ENCODE measurements at places on chromosomes 16 and 17.

DNA sequence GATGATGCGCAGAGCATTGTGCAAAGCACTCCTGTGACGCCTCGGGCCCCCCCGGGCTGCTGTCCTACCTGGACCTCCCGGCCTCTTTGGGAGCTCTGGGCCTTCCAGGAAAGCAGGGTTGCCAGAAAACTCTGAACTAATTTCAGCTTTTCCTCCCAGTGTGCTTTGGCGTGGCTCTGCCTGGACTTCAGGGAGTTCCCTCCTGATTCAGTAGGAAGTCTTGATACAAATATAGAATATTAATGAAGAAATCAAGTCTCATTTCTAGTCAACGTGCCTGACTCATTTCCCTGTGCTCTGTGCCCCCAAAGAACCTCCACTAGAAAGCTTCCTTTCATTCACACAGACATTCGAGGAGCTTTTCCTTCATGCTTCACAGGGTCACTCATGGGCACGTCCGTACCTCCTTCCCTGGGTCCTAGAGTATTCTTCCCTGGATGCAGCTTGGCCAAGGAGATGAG lies 84.0 kb upstream of the NOL11 start:
- no peak for DNase-seq

DNA sequence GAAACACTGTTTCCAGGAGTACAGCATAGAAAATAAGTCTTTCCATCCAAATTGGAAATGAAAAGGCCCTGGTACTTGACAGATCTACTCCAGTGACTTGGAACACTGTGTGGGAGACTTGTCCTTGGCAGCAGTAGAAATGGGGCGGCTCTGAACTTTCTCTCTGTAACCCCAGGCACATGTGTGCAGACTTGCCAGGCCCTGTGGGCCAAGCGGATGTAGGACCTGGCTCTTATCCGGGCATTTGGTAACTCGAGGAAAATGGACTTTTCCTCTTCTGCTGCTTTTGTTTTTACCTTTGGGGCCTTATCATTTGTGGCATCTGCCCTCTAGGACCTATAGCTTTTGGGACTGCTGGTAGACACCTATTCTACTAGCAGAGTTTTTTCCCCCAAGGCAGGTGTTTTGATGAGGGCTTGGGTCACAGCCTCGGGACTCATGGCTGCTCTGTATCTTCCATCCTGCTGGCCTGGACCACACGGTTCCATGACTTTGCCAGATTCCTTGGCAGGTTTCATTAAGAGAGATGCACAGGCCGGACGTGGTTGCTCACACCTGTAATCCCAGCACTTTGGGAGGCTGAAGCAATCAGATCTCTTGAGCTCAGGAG lies 43.5 kb downstream of the SMPD3 start:
- no peak for DNase-seq

- no peak for DNase-seq
Measured at GRCh38 chr16:84555418-84556196, 51.1 kb upstream of the MEAK7 start.

GRCh38 chr17:82334204-82334621 lies 647 bp upstream of the SECTM1 start:
- no peak for DNase-seq

DNA sequence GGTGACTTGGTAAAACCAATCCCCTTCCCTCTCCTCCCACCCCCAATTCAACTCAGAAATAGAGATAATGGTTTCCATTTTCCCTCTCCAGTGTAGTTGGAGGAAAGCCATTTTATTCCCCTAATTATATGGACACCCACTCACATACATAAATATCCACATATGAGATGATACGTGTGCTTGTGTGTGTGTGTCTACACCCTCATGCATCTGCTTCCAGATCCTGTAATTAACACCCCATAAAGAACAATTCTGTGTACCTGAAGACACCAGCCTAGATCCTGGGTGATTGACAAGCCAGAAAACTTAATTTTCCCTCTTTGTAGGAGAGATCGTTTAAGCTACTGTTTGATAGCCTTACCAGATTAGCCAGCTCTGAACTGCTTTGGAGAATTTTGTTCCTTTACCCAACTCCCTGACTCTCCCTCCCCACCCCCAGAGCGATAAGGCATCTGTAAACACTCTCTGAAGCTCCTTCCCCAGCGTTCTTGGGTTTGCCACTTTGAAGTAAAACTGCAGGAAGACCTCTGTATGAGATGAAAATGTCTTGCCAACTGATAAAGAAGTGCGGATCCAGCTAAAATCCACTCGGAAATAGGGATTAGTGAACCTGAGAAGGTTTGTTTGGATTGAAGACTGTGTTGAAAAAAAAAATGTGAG lies 175.7 kb downstream of the RGS9 start:
- DNase-seq = no peak

- DNase-seq = no peak
Measured at GRCh38 chr17:41909088-41909487, 9.7 kb downstream of the ACLY start.

- DNase-seq = no peak
Measured at GRCh38 chr16:29012913-29013553, 28.2 kb downstream of the LAT start.

GRCh38 chr16:85055493-85056210 lies 28.1 kb downstream of the KIAA0513 start:
- no peak for DNase-seq
